ENCODE measurements at places on chromosomes 6 and 20. TPM values are rescaled to one million over a fixed set of nuclear protein-coding genes. Genes with fewer than 3 reads are reported as not detected.

Gene VIP
- not detected for total RNA-seq

Gene BTN1A1
- total RNA-seq: not detected

DNA sequence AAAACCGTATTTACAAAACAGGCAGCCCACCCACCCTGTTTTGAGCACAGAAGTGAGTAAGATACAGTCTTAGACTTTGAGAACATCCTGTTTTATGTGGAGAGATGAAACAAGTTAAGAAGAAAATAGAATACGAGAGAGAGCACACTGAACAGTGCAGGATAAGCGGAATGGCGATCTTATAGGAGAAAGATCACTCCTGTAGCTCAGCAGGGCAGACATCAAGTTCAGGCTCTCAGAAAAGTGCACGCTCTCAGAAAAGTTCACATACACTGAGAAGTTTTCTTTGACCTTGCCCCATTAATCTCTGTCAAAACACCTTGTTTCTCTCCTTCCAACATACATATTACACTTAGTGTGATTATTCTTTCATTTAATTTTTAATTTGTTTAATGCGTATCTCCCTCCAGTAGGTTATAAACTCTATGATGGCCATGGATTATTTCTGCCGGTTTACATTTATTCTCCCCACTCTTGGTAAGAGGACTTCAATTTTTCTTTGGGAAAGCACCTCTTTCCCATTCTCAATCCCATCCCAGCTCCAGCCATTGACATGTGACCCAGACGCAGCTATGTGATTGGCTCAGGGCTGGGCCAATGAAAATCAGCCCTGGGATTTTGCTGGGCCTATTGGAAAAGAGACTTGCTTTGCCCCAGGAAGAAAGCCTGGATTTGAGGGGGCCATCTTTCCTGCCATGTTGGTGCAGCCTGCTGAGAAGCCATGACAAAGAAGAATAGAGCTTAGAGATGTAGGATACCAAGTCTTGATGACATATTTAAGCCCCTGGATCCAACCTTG, 16.2 kb downstream of the KCNB1 start:
- DNase-seq: no peak

- DNase-seq: peak; percentile 67
These were observed 5.2 kb downstream of the VWA7 start for GRCh38 chr6:31771992-31772358.

GRCh38 chr6:16953446-16953845, 148.4 kb upstream of the STMND1 start:
- DNase-seq: no peak

- peak; percentile 25 for DNase-seq
These were observed 102.2 kb upstream of the RALGAPA2 start for GRCh38 chr20:20814685-20815084.

GRCh38 chr6:70669133-70669532, 1.4 kb downstream of the SMAP1 start:
- peak; percentile 11 for DNase-seq

DNA sequence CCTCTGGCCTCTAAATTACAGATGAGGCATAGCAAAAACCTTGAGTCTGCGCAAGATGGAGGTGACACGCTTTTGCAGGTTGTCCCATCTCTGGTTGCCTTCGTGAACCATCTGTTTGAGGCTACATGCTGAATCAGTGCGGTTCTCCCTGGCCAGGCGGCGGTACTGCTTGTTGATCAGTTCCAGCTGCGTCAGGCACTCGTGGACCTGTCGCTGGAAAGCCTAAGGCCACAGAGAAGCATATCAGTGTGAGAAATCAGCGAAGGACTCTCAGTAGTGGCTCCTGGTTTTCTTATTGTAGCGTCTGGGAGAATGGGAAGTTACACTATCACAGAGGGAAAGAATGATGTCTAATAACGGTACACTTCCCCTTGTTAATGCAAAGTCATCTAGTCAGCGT, 344.4 kb downstream of the ESR1 start:
- DNase-seq: no peak

DNA sequence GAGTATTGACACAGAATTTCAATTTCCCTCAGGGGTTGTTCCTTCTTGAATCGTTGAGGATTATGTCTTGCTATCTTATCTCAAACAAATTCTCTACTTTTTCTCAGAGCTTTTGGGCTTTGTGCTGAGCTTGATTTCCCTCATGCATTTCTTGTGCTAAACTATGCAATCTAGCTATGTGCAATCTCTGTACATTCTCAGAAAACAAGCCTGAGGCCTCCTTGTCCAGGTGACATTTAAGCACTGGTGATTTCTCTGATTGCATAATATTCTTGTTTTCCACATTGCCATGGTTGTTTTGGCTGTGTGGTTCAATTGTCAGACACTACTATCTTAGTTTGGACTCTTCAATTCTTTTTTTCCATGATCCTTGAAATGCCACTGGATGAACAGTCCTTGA, 81.2 kb upstream of the MAN1A1 start:
- DNase-seq: no peak

DNA sequence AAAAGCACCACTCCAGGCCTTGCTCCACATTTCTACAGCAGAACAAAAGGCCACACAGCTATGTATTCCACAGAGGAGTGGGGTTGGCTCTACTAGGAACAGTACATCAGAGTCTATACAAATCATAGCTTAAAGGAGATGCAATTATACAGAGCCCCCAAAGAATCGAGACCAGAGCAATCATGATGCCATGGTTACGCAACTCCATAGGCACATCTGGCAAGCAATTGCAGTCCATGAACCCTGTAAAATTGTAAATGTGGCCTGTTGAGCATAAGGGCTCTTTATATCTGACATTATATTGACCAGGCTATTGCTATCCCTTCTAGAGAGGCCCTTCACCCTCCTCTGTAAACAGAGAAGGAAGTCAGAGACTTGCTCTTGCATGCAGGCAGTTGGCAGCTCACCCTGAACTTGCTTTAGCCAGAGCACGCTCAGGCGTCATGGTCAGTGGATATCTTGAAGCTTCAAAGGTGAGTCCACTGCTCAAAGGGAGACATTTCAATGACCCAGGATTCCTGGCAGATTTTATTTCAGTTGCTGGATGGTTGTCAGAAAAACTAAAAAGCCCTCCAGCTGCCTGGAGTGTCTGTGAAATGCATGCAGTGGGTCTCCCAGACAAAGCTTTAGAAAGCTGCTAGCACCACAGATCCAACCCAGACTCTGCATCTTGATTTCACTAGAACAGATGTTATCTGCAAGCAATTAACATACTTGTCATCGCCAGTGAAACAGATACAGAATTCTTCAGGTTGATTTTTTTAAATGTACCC, 357.2 kb downstream of the CENPW start:
- DNase-seq: no peak

DNA sequence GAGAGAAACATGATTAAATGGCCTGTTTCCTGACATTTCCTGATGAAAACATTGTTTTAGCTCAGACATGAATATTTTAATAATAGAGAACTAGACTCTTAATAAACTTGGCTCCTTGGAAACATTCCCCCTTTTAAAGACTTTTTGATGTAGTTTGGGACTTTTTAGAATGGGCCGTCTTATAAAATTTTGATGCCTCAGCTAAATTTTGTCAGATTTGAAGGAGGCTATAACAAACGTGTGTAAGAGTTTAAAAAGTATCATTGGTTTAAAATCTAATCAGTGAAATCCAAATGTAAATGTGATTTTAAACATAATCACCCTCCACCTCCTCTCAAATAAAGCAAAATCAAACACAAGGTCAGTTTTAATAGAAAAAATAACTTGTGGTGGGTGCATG, 200.9 kb downstream of the CLIC5 start:
- DNase-seq: no peak

GRCh38 chr6:19719691-19720128, 117.5 kb upstream of the ID4 start:
- DNase-seq: peak; percentile 42

Gene LBP
- total RNA-seq: 0.22 TPM

Gene ATP6V1G2
- 0.20 TPM for total RNA-seq

Gene MEP1A
- total RNA-seq: not detected

Gene BPIFA1
- not detected for total RNA-seq

- DNase-seq: no peak
These were observed 658.8 kb upstream of the DEFB115 start for GRCh38 chr20:30598460-30599230.

DNA sequence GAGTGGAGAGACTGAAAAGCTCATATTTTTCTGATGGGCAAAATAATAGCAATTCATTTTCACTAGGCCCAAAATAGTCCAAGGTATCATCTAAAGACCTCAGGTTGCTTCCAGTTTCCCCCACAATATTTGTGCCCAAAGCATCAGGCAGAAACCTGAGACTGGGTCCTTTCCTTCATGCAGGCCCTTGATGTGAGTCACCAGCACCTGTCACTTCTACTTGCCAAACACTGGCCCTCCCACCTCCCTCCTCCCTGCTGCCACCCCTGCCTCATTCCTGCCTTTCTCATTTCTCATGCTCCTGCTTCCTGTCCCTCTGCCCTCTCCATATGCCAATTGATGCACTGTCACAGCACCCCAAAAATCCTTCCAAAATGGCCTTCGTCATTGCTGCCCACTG, 230.4 kb upstream of the CST7 start:
- DNase-seq: no peak

DNA sequence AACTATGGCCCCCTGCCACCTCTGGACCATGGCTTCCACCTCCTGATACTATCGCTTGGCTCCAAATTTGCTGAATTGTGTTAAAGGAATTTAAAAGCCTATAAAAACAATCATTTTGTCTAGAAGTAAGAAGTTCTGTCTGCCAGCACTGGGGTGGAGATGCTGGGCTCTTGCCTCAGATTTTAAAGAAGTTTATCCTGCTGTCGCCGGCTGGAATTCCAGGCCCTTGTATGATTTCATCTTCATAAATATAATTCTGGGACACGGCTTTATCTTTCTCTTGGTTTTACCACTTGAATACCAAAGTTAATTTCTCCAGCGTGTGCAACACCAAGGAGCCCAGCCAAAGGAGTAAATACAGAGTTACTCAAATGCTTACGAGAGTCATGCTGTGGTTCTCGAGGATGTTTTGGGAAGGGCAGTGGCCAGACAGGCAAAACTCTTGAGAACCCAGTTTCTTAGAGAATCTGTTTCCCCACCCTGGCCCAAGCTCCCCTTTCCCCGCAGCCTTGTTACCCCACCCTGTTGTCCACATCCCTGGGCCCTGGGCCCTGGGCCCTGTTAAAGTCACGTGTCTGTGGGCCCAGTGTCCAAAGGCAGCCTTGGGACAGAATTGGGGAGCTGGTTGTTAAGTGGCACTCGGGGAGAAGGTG, 31.9 kb downstream of the C6orf89 start:
- DNase-seq: no peak

DNA sequence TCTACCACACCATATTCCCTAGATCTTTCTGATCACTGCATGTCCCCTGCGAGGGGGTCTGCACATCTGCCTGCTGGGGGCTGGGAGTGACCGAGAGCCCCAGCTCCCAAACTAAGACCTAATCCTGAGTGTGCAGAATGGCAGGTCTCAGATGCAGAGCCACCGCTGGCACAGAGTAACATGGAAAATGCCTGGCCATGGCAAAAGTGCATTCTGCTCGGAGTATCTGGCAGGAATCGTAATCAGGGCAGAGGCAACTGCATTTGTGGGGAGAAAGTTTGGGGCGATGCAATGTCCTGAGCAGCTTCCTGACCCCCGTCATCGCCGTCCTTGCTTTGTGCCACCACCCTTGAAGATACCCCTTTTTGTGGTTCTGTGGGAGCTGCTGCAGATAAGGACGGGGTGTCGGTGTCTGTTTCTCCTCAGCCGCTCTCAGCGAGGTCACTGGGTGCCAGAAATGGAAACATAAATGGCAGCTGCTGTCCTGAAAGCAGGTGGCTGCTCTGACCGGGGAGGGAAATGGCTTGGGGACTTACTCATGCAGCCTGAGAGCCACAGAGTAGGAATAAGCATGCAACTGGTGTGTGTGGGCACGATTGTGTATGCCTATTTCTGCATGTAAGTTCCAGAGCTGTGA, 157.9 kb downstream of the LY86 start:
- peak; percentile 32 for DNase-seq

GRCh38 chr6:42692137-42692911, 30.1 kb downstream of the PRPH2 start:
- DNase-seq: peak; percentile 63

GRCh38 chr6:33710296-33711121, 991 bp downstream of the UQCC2 start:
- DNase-seq: no peak

- DNase-seq: no peak
These were observed 311.0 kb downstream of the LRFN2 start for GRCh38 chr6:40276141-40276540.
